Kidney (tissue), 22 donors: ENCODE measurements at places on chromosomes 2 and 18.

DNA sequence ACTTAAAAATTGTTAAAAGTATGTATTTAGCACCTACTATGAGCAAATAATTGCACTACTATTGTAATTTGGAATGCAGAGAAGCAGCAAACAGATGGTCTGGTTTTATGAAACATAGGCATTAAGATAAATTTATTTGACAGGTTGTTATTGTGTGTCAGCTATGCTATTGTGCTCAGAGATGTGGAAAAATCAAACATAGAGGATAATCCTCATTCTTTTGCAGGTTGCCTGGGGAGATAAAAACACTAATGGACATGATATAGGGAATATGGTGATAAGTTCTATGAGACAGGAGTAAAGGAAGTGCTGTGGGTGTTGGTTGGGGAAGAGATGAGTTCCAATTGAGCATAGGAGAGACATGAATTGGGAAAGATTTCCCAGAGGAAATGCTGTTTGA, 71.3 kb downstream of the PPP1R1C start:
- DNase-seq = no peak

DNA sequence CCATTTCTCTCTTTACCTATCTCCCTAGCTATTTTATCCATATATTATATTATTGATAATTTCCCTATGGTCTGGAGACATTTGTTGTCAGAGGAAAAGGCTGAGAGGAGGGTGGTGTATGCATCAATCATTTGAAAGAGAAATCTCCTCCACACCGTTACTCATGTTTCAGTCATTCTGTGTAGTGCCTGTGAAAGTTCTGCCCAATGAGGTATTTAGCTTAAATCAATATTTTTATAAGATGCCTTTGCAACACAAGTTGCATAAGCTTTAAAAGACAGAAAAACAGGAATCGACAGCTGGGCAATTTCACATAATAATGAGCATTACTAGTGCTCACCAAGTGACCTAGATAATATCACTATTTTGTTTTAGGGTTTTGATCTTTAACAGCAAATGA, 363.7 kb upstream of the FSIP2 start:
- no peak for DNase-seq

DNA sequence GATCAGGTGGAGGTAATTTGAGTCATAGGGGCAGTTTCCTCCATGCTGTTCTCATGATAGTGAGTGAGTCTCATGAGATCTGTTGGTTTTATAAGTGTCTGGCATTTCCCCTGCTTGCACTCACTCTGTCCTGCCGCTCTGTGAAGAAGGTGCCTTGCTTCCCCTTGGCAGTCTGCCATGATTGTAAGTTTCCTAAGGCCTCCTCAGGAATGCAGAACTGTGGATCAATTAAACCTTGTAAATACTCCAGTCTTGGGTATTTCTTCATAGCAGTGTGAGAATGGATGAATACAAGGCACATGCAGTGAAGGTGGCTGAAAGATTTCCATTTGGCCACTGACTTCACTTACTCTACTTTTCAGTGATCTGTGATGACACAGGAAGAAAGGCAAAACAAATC, 133.7 kb downstream of the SH3BP4 start:
- DNase-seq = no peak

DNA sequence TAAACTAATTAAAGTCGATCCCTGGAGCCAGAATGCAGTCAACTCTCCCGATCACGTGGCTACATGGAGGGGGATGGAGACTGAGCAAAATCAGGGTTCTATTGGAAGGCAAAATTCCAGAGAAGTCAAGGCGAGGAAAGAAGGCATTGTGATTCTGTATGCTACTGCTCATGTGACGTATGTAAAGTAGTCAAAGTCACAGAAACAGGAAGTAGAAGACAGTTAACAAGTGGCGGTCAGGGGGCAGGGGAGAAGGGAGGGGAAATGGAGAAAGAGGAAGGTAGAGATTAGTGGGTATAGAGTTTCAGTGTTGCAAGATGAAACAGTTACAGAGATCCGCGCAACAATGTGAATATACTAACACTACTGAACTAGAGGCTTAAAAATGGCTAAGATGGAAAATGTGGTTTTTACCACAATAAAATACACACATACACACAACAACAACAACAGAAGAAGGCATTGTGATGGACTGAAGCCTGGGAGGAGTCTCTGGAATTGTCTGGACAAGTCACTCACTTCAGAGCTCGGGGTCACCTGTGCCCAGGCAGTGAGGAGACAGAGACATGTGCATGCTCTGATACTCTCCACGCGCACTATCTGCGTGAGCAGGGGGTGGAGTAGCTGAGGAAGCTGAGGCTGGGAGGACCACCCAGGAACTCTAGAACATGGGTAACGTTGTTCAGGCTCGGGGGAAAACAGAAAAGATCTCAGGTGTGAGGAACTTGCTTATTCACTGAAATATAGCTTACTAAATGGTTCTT, 89.9 kb upstream of the CDCA7 start:
- peak; percentile 60 for DNase-seq

DNA sequence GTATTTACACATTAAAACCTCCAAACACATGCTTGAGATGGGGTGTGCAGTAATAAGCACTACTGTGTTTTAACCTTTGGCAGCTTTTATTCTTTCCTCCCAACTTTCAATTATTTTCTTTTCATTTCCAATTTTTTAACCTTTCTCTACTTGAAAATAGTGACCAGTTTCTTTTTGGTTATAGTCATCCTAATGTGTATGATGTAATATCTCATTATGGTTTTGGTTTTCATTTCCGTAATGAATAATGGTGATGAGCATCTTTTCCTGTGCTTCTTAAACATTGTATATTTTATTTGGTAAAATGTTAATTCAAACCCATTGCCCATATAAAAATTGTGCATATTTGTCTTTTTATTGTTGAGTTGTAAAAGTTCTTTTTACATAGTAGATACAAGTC, 103.5 kb downstream of the BMPR2 start:
- no peak for DNase-seq

DNA sequence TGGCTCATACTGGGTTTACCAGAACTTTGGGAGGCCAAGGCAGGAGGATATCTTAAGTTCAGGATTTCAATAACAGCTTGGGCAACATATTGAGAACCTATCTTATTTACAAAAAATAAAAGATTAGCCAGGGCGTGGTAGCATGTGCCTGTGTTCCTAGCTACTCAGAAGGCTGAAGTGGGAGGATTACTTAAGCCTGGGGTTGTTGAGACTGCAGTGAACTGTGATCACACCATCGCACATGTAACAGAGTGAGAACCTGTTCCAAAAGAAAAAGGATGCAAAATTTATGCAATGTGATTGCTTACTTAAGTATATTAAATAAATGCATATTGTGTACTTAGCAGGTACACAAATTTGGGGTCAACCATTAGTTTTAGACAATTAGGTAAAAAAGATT, 768.9 kb upstream of the CDH7 start:
- DNase-seq = no peak

DNA sequence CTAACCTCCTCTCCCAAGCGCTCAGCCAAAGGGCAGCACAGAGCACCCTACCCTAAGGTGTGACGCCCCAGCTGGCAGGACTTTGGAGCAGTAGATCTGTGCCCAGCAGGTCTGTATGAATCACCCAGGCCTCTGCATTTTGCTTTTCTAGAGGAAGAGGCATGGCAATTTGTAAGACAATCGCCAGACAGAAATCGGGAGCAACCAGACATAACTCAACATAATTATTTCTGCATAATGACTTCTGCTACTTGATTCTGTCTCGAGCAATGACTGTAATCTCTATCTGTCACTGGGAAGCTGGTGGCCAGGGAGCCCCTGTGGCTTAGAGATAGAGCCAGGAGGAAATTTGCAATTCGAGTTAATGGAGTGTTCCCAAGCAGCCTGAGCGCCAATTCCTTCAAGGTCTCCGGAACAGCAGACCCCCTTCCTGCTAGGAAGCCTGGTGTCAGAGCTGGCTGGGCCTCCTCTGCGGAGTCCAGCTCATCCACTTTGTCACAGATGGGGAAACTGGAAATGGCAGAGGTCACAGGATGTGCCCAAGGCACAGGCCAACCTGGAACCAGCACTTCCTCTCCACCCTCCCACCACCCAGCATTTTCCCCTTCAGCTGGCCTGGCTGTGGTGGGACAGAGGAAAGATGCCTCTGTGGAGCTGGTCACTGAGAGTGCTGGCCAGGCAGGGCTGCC, 55.0 kb downstream of the ODC1 start:
- no peak for DNase-seq

GRCh38 chr2:2114707-2115245, 216.3 kb downstream of the MYT1L start:
- DNase-seq = no peak

DNA sequence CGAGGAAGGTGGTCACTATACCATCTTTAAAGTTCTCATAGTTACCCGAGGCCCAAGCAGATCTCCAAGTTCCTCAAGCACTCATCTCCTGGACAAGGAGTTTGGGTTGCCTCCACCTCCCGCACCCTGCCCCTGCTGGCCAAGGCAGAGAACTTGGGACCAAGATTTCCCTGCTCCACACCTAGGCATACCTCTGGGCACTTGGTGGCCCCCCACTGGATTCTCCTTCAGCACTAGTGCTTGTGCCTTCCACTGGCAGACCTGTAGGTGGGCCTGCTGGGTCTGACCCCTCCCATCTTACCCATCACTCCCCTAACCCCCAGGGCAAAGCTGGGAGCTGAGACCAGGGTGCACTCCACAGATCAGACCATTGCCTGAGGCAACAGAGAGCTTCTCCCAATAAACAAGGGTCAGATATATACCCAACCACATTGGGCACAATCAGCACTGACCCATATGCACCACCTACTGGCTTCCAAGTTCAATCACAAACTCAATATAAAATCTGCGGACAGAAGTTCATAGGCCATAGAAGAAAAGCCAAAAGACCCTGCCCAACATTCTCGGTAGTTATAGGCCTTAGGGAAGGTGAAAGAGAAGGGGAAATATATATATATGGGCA, 244.2 kb downstream of the EXOC6B start:
- DNase-seq = no peak

DNA sequence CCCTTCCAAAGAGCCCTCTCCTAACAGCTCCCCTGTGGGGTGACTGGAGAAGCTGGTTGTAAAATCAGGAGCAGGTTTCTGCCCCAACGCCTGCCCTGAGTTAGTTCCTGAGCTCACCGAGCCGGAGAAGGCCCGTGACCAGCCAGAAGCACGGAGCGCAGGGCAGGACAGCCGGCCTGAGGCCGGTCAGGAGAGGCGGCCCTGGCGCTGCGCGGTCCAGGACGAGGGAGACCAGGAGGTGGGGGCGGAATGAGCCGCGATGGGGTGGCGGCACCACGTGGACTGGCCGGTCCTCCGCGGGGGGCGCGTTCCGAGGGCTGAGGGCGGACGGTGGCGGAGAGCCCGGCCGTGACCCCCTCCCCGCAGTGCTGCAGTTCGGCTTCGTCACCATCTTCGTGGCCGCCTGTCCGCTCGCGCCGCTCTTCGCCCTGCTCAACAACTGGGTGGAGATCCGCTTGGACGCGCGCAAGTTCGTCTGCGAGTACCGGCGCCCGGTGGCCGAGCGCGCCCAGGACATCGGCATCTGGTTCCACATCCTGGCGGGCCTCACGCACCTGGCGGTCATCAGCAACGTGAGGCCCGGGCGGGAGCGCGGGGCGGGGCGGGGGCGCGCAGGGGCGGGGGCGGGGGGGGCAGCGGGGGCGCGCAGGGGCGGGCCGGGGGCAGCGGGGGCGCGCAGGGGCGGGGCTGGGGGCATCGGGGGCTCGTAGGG, 29.0 kb downstream of the ANO7 start:
- peak; percentile 94 for DNase-seq

GRCh38 chr2:33560017-33560416, 39.1 kb downstream of the FAM98A start:
- no peak for DNase-seq

DNA sequence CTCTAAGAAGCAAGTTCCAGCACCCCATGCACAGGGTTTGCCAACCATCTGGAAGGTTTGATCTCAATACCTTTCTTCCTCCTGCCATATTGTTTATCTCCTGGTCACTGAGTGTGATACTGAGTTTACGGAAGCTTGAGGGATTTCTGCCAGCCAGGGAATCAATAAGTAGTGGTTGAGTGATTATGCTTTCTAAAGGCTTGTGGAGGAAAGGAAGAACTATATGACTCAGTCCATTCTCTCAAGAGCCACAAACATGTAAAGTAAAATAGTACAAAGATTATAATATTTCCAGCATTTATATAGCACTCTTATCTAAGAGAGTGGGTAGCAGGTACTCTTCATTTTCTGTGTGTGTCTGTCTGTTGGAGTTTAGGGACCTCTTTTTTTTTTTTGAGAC, 49.2 kb downstream of the SLC4A3 start:
- no peak for DNase-seq

DNA sequence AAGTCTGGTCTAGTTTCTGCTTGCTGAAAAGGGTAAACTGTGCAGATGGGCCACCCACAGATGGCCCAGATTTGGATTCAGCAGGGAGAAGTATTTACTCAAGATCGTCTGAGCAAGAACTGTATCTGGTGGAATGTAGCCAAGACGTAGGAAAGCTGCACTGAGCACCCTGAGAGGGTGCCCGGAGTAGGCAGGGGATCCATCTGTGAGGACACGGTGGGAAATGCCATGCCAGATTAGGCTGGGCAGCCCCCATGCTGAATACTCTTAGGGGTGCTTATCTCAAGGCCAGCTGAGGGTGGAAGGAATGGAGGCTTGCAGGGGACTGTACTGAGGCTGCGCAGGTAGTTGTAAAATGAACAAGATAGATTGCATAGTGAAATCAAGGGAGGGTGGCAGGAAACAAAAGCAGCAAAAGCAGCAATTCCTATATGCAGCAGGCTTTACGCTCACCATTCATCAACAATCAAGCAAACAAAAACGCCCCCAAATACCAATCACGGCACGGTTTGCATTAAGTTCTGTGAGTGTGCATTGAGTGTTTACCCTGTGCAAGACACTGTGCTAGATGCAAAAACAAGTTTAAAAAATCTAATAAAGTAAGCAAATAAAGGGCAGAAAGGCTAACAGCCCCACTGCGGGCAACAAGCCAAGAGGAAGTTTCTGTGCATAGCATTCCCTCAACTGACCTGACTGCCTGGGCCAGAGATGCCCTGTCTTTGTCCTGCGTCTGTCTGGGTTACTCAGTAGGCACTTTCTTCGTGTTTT, 32.2 kb upstream of the LPIN2 start:
- no peak for DNase-seq

- no peak for DNase-seq
These were observed 25.2 kb downstream of the TRABD2A start for GRCh38 chr2:84855731-84856130.

- DNase-seq = no peak
These were observed 99.3 kb downstream of the TPO start for GRCh38 chr2:1512321-1513289.

DNA sequence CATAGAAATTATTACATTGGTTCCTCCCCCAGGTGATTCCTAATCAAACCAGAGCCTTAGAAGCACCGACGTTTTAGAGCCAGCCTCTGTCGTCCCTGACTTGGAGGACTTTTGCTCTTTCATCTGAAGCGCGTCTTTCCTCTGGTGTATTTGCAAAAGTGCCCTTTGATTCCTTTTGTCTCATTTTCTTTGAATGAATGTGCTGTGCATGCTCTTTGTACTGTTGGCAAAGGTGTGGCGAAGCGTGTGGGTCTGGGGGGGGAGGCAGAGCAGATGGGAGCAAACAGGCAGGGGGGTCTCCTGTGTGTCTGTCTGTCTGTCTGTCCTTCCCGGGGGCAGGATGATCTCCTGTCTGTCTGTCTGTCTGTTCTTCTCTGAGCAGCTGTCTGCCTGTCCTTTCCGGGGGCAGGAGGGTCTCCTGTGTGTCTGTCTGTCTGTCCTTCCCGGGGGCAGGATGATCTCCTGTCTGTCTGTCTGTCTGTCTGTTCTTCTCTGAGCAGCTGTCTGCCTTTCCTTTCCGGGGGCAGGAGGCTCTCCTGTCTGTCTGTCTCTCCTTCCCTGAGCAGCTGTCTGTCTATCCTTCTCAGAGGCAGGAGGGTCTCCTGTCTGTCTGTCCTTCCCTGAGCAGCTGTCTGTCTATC, 205.5 kb upstream of the MYT1L start:
- DNase-seq = no peak
